PC-9 (cell line): ENCODE measurements at places on chromosomes 7 and 10. TPM values are rescaled to one million over a fixed set of nuclear protein-coding genes. Genes with fewer than 3 reads are reported as not detected.

Gene C10orf62
- 0.45 and 0.59 TPM in 2 replicates for total RNA-seq

Gene CTNNA3
- not detected in 2 replicates for total RNA-seq

- peak; percentile 80 for DNase-seq
These were observed 27.7 kb upstream of the TM9SF3 start for GRCh38 chr10:96614515-96614914.

DNA sequence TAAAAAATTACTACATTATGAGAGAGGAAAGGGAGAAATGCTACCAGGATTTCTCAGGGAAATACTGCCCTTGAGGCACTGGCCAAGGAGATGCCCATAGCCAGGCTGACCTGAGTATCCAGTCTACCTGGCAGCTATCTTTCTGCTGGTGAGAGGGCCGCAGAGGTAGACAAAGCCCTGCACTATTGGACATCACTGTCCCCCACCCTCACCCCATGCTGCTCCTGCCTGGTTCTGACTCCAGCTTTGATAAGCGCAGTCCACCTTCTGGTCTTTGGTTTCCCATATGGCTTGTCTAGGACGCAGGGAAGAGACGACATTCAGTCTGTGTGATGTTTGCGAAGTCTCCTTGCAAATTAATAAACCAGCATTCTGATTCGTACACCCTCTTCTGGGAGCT lies 3.7 kb downstream of the ITPRIP start:
- DNase-seq, result no peak

DNA sequence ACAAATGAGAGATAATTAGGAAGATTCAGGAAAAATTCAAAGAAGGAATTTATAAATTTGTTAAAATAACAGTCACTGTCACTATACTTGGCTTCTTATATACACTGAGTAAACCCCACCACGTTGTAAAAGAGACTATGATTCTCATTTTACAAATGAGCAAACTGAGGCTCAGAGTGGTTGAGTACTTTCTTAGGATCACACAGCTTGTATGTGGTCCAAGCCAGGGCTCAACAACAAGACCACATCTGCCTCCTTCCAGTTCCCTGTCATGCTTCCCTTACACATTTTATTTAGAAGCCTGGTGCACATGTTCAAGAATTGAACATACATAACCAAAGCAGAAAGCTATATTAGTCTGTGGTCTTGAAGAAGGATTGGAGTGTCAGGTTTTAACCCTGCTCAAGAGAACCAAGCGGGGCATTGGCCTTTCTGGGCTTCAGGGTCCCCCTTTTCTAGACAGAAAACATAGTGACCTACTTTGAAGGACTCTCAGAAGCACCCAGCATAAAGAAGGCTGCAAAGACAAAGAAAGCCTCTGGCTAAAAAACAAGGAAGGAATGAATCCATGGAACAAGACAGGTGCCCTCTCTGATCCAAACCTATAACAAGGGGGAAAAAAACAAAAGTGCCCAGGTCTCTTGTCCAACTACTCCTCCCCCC lies 846 bp downstream of the MRLN start:
- no peak for DNase-seq

DNA sequence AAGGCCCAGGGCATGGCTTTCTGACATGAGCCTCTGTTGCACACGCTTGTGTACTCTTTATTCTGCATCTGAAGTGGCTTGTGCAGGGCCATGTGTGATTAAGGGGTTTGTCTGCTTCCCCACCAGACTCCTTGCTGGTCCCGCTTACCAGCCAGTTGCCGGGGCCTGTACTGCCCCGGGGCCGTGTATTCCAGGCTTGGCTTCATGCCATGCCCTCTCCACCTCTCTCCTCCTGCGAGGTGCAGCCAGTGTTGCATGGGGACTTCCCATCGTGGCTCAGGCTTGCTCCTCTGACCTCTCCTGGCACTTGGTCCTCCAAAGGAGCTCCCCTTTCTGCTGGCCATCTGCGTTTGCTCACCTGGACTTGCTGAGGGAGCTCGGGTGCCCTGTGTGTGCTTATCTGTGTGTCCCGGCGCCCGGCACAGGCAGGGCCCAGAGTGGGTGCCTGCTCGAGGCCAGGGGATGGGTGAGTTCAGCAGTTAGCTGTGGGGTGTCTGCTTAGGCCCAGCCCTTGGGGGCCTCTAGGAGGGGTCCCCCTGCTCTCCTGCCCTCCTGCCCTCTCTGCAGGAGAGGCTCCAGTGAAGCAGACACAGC lies 11.0 kb upstream of the C10orf143 start:
- DNase-seq, result no peak

GRCh38 chr10:62652114-62652513 lies 152.4 kb upstream of the ADO start:
- no peak for DNase-seq

GRCh38 chr10:58291538-58292174 lies 22.7 kb downstream of the CISD1 start:
- DNase-seq, result peak; percentile 35

DNA sequence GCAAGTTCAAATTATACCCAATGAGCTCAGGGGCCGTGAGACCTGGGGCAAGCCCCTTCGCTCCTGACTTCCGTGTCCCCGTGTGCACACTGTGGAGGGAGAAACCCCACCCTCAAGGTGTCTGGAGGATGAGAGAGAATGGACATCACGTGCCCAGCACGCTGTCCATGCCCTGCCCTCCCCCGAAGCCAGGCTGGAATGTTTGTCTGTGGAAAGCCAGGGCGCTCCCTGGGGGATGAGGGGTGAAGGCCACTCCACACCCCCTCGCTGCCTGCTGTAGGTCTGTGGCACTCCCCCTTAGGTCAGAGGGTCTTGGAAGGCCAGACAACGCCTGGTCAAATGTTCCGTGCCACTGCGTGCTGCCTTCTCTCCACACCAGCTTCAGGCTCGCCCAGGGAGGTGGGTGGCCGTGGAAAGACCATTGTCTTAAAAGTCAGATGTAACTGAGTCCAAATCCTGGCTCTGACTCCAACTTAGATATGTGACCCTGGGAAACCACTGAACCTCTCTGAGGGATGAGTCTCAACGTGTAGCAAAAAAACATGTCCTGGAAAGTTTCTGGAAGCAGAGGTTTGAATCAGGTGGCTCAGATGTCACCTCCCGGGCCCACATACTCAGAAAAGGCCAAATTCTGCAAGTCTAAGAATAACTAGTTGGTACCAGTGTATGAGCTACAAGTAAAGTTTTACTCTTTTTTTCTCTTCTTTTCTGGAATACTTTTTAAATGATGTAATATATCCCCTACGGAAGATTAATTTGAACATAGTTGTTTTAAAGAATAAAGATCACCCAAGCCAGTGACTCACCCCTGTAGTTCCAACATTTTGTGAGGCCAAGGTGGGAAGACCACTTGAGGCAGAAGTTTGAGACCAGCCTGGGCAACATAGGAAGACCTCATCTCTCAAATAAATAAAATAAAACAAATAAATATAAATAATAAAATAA lies 24.9 kb downstream of the RCC1L start:
- no peak for DNase-seq

- DNase-seq, result no peak
These were observed 48.2 kb upstream of the SMNDC1 start for GRCh38 chr10:110352930-110353243.

DNA sequence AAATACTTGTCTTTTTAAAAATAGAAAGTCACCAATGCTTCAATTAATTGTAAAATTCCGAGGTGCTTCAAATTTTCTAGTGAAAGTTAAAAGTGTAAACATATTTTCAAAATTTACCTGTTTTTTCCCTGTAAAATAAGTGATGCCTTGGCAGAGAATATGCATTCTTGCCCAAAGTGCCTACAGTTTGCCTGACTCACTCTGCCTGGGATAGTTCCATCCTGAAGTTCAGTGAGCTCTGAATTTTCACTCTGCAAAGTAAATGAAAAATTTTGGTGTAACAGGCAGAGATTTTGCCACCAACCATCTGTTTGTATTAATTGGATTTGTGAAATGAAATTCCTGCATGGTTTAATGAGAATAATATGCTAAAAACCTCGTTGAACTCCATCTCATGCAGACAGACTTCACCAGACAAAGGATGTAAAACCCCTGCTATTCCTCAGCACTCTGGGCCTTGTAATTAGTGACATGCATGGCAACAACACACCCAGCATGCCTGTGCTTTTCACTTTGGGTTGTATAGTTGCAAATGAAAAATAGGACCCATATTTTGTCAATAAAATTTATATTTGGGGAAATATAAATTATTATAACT lies 117.4 kb upstream of the GNAI1 start:
- DNase-seq, result no peak

DNA sequence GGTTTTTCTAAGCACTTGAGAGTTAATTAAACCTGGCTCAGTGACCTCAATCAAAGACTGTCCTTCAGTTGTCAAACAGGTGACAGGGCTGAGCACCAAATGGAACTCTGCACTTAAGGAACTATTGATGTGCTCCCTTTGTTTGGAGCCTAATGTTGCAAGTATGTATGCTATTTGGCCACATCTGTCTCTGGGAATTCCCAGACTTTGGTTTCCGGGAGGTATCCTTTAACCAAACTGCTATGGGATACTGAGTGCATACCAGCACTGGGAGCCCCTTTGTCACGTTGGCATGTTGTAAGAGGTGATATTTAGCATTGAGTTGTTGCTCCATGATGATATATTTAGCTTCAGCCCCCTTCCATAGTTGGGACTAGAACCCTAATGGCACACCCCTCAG lies 25.2 kb downstream of the ASZ1 start:
- no peak for DNase-seq

DNA sequence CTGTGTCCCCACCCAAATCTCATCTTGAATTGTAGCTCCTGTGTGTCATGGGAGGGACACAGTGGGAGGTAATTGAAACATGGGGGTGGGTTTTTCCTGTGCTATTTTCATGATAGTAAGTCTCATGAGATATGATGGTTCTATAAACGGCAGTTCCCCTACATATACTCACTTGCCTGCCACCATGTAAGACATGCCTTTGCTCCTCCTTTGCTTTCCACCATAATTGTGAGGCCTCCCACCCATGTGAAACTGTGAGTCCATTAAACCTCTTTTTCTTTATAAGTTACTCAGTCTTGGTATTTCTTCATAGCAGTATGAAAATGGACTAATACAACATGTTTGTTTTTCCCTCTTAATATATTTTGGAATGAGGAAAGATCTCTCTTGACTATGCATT lies 24.5 kb upstream of the TBXAS1 start:
- DNase-seq, result no peak
